ENCODE measurements at places on chromosomes 5 and 9. TPM values are rescaled to one million over a fixed set of nuclear protein-coding genes. Genes with fewer than 3 reads are reported as not detected.

CATSPER3 gene
- not detected for total RNA-seq

PCDHGA11 gene
- total RNA-seq: 13.7 TPM

DUSP1 gene
- 207 TPM for total RNA-seq

TPRN gene
- total RNA-seq: 12.2 TPM

PPP6C gene
- 32.9 TPM for total RNA-seq

SCAI gene
- 10.4 TPM for total RNA-seq

CCL28 gene
- total RNA-seq: 0.65 TPM

DND1 gene
- 0.26 TPM for total RNA-seq

POU5F2 gene
- total RNA-seq: 0.13 TPM

ORM2 gene
- total RNA-seq: not detected

DTWD2 gene
- 4.2 TPM for total RNA-seq

DAB2IP gene
- 9.3 TPM for total RNA-seq

RNF183 gene
- not detected for total RNA-seq

All from epithelial cell of alveolus of lung (primary cell).